ENCODE measurements at places on chromosomes 7 and 10.

DNA sequence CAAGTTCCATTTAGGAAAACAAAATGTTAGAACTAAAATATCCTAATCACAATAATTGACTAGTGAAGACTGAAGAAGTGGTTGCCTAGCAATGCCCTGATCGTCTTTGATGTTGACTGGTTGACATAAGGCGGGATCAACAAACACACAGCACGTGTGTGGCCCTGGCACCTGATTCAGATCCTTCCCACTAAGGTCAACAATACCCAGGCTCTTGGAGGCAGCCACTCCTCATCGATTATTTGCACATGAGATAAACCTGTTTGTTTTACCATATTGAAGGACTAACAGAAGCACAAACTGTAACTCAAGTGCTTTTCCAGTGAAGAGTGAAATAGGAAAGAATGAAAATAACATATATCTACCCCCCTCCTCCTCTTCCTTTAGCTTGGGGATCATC lies 15.6 kb downstream of the FANK1 start:
- DNase-seq, result no peak

- no peak for DNase-seq
Measured at GRCh38 chr7:13988731-13989125, 738 bp downstream of the ETV1 start.

DNA sequence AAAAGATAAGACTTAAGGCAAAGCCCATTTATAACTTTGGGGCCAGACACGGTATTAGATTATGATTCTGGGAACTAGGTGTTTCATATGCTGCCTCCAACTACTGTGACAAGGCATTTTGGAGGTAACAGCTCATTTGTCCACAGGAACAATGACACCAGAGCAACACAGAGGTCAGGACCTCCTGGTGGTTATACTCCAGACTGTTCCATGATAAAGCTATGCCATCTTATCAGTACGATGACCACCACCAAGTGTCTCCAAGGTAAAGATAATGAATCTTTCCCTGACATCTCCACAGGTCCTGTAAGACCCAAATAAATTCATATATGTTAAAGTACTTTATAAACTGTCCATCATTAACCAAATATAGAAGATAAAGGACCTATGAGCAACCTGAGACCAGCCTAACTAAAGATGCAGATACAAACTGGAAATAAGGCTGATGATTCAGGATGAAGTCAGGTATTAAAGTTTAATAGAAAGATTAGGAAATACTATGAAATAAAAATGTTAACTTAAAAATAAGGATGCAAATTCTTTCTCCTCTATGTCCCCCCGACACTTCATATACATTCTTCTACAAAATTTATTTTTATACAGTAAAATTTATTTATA lies 26.2 kb downstream of the CUL2 start:
- DNase-seq, result no peak

- DNase-seq, result no peak
Measured at GRCh38 chr7:25698451-25699113, 453.4 kb upstream of the NFE2L3 start.

DNA sequence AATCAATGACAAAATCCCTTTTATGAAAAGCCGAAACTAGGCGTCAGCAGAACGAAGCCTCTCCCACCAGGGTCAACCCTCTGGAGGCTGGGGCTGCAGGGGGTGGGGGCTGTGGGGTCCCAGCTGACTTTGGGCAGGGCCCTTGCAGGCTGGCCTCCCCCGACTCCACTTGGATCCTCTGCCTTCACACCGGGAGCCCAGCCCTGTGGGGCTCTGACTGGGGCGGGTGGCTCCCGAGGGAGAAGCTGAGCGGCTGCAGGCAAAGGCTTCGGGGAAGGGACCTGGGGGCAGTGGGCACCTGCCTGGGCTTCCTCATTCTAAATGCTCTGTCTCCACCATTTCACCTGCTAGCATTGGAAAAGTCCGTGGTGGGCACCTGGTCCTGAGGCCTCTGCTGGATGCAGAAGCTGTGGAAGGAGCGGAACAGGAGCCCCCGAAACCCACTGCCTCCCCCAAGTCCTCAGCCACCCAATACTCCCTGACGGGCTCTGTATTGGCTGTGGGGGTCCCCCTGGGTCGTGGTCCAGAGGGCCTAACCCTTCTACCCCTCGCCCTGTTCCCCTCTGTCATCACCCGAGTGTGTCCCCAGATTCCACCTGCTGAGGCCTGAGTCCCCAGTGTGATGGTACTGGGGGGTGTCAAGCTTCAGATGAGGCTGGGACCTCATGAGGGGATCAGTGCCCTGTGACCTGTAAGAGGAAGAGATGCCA lies 108.6 kb downstream of the DNAJB6 start:
- peak; percentile 35 for DNase-seq

All from sciatic nerve (tissue), 2 donors.